ENCODE measurements at places on chromosomes 1 and 21.
A peak's percentile ranks its signal among the peaks of the same experiment; 100 is the strongest.

- no peak for DNase-seq
These were observed 152.3 kb upstream of the SPAG17 start for GRCh38 chr1:118337346-118337745.

DNA sequence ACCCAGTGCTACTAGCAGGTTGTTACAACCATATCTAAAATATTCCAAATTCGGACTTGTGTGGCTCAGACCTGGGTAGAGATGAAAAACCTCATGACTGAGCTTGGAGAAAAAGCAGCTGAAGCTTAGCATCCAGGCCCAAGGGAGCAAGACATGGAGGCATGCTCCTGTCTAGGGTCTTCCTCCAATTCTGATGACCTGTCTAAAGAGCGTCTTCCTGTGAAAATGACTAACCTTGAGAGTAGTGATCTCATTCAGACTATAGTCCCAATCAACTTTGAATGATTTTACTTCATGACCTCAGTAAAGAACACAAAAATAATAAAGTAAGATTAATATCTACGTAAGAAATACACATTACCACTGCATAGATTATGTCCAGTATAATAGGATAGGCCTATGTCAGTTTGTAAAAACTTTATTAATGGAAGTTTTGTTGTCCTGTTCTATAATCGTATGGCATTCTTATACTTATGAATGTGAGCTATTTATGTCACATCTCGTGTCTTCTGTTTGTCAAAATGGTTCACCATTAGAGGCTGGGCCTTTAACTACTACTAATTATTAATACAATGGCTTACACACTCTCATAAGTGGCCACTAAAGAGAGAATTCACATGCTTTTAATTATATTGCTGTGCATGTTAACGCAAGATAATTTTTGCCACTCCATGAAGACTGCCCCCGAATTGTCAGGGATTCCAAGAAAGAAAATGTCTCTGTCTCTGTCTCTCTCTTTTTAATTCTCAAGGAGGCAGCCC, 201.3 kb downstream of the NCAM2 start:
- DNase-seq, result no peak

DNA sequence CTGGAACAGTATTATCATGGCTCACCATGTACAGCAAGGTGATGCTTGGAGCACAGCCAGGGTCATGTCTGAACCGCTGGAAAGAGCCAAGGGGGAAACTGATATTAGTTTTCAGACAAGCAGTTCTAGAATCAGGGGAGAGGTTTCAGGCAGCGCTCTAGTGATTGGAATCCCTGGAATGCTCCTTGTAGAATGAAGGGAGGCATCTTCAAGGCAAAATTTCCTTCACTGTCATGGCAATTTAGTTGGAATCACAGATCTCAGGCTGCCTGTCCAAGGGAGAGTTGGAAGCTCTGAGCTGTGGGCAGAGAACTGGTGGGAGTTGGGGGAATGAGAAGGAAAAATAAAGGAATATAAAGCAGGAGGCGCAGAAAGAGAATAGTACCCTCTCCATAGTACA, 737.1 kb downstream of the PTPRU start:
- no peak for DNase-seq

DNA sequence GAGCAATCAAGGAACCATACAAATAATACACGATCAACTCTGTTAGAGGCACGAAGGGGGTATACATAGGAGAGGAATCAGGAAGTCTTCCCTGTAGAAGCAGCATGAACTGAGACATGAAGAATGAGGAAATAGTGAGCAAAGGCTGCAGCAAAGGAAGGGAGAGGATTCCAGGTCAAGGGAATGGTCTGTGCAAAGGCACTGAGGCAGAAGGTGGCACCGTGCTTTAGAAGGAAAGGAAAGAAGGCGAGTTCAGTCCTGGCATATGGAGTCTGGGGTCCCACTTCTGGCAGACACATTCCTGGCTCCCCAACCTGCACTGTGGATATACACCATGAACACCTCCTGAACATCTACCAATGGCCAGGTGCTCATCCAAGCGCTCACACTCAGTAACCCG, 56.1 kb downstream of the GLIS1 start:
- DNase-seq, result no peak

GRCh38 chr1:94321662-94322061, 84.3 kb upstream of the ARHGAP29 start:
- DNase-seq, result no peak

- no peak for DNase-seq
These were observed 7.2 kb downstream of the SZRD1 start for GRCh38 chr1:16374266-16374665.

DNA sequence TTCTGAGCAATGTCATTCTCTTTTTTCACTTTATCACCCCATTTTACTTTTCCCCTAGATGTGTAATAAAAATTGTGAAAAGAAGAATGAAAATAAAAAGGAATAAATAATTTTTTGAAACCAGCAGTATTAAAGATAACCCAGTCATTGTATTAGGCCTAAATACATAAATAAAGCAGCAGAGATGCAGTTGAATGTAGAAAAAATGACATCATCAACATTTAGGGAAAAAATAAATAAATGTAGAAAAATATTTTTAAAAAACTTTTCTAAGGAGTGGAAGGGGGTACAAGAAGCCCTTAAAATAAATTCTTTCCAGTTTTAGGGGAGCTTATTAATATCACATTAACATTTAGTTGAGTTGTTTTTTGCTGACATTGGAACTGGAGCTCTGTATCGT, 15.3 kb upstream of the ENAH start:
- DNase-seq, result no peak

DNA sequence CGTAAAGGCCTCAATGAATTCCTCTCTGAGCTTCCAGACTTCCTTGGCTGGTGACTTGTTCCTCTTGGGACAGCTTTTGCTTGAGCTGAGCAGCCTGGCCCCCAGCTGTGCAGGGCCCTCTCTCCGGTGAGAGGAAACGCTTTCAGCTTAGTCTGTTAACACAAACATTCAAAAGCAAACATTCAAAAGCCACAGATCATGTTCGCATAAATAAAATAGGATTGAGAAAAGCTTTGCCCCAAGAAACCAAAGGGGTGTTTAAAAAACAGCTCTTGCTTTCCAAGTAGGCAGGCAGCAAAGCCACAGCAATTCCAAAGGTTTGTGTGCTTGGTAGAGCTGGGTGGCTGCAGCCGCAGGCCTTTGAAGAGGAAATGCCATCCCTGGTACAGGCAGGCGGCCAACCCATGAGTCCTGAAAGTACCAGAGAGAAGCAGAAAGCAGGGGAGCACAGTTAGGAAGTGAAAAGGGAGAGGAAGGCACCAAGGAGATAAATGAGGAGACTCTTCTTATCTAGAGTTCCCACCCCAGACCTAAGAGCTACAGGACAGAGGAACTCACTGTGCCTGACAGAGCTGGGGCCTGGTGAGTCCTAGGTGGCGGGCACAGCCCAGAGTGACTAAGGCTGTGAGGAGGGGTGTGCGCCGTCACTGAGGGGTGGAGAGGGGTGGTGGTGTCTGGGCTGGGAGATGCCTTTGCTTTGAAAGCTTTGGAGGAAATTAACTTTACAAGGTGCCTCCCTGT, 48.4 kb downstream of the CCN1 start:
- DNase-seq, result peak; percentile 73

- DNase-seq, result no peak
These were observed 21.6 kb upstream of the GPR137B start for GRCh38 chr1:236120721-236121153.

DNA sequence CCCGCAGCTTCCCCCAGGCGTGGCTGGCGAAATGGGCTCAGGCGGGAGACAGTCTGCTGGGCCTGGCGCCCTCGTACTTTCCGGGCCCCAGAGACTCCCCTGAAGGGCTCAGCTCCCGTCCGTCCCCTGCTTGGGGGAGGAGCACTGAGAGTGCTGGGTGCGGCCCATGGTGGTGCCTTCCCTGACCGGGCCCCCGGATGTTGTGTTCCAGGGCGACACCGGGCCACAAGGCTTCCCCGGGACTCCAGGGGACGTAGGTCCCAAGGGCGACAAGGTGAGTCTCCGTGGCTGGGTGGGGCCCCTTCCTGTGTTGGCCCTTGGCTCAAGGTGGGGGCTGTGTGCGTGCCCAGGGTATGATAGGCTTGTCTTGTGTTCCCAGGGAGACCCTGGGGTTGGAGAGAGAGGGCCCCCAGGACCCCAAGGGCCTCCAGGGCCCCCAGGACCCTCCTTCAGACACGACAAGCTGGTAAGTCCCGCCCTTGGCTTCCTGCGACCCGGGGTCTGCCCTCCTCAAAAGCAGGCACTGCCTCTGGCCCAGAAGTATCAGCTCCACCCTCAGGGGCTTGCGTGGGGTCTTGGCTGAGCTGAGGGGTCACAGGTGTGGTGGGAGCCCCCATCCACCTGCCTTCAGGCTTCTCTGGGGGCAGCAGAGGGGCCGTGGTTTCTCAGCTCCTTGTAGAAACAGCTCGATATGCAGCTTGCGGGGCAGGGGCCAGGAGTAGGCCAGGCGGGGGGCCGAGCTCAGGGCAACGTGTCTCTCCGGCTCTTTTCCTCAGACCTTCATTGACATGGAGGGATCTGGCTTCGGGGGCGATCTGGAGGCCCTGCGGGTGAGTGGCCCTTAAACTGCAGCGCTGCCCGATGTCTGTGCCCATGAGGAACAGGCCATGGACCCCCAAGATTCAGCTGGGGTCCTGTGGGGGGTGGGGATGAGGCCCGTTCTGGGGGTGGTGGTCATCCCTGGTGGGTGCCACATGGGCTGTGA, 62.3 kb downstream of the SLC19A1 start:
- DNase-seq, result no peak

GRCh38 chr1:5907966-5908365, 84.3 kb downstream of the NPHP4 start:
- DNase-seq, result no peak

DNA sequence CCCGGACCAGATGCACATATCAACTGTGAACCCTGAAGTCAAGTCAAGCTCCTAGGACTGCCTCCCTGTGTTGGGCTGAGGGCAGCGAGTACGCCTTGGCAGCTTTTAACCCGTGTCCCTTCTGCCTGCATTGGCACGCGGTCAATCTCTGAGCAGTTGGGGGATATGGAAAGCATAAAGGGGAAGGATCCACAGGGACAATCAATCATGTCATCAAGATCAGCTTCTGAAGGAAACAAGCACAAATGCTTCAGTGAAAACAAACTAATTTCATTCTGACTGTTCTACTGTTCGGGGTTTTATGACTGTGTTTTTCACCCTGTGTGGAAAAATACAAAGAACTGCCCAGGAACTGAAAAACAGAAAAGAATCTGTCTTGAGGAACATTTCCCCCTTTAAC, 106.2 kb downstream of the RUNX1 start:
- DNase-seq, result no peak

- DNase-seq, result no peak
These were observed 874.8 kb downstream of the KCNT2 start for GRCh38 chr1:195733408-195733807.

DNA sequence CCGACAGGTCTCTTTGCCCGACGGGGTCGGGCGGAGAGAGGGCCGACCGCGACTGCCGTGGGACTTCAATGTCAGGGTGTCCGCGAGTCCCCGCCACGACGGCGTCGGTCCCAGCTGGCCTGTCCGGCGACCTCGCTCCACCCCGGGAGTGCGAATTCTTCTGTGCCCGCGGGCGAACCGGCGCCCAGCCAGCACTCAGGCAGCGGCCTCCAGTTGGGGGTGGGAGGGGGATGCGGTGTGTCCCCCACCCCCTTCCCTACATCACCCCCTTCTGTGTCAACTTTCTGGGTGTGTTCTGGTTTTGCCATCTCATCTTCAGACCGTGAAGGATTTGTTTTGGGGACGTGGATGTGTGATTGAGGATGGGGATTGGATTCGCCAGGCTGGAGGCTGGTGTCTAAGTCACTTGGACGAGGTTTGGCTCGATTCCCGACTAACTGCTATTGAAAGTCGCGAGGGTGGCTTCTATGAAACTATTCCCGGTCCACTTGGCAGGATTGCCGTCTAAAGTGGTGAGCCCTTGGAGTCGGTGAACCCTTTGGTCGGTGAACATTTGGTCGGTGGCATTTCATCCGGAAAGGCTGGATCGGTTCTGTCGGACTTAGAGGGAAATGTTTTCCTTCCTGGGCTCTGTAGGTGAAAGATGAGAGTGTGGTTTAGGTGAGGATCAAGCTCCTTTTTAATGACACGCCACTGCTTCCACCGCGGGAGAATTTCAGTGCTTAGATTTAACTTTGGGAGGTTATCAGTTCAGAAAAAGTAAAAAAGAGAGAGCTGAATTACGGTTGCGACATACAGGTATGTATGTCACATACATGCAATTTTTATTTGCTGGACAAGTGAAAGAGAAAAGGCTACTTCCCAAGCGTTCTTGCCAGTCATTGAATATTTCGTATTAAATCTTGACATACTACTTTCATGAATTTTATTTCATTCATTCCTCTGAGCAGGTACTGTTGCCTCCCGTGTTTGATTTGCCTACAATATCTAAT, 771 bp downstream of the ABCD3 start:
- DNase-seq, result peak; percentile 45

GRCh38 chr21:26846036-26846931, 1.1 kb upstream of the ADAMTS1 start:
- peak; percentile 91 for DNase-seq

DNA sequence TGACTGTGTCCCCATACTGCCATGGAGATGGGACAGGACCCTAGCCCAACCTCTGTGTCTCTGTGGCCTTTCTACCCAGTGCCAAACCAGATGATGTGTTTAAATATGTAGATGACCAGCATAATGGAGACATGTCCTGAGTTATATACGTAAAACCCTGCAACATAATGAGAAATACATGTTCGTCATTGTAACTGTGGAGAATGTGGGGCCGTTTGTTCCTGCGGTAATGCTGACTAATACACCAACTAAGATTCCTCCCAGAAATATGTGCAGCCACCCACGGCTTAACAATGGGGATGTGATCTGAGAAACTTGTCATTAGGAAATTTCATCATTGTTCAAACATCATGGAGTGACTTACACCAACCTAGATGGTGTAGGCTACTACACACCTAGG, 71.7 kb upstream of the SIM2 start:
- DNase-seq, result no peak

GRCh38 chr1:111234258-111234657, 6.7 kb downstream of the CHI3L2 start:
- no peak for DNase-seq

DNA sequence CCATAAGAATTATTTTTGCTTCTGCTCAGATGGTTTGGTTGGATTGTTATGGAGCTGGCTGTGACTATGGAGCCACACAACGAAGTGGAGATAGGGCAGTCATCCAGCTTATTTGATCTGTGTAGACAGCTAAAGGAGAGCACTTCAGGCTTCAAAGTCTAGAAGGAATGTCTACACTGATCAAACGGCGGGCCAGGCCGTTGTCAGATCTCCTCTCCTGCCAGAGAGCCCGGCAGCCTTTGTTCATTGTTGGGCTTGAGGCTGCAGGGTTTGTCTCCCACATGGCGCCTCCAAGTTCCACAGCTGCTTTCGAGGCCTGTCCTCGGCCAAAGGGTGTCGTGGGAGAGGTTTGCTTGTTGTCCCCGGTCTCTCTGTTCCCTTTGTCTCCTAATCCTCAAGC, 2.8 kb upstream of the STMN1 start:
- no peak for DNase-seq
